NCI-H1092 treated with DMSO at 0.1 percent for 48 hours (cell line): ENCODE measurements at places on chromosomes 5 and 9.

DNA sequence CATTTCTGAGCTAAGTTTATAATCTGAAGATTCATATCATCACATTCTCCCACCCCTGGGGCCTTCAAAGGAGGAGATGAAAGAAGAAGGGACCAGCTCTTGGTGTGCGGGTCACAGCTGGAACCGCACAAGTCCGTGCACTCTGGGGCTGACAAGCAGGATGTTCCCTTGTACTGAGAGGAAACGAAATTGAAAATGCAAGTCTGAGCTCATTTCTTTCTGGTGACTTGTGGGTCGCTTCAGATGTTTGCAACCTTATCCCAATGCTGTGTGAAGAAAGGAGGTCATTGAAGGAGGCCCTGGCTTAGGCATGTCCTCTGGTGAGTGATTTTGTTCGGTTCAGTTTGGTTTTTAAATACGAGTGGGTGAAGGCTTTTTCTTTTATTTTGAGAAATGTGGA is 59.6 kb downstream of the C9orf152 start:
- no peak for DNase-seq

GRCh38 chr5:175743676-175744210 is 85.9 kb downstream of the HRH2 start:
- no peak for DNase-seq

GRCh38 chr5:6900247-6901227 is 187.3 kb downstream of the TENT4A start:
- peak; percentile 99 for DNase-seq

GRCh38 chr5:138979684-138980280 is 104.6 kb upstream of the LRRTM2 start:
- DNase-seq = no peak

- DNase-seq = no peak
Measured at GRCh38 chr9:36144309-36145232, 8.0 kb downstream of the GLIPR2 start.

- DNase-seq = no peak
Measured at GRCh38 chr5:62007457-62007856, 298.5 kb upstream of the KIF2A start.

DNA sequence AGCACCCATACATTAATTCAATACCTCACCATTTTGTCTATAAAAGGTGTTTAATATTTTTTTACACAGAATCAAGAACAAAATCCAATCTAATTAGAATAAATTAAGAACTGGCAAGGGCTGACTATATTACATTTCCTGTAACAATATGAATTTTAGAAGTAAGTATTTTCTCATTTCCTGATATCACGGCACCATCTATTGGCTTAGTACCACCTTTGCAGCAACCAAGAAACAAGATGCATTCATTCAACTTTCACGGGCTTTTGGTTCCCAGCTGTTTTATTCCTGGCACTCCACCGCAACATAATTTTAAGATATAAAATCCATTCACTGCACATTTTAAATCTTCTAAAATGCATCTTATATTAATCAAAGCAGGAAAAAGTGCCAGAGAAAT is 20.6 kb downstream of the PSMB7 start:
- DNase-seq = no peak

GRCh38 chr5:37132646-37133045 is 116.5 kb downstream of the CPLANE1 start:
- DNase-seq = no peak

DNA sequence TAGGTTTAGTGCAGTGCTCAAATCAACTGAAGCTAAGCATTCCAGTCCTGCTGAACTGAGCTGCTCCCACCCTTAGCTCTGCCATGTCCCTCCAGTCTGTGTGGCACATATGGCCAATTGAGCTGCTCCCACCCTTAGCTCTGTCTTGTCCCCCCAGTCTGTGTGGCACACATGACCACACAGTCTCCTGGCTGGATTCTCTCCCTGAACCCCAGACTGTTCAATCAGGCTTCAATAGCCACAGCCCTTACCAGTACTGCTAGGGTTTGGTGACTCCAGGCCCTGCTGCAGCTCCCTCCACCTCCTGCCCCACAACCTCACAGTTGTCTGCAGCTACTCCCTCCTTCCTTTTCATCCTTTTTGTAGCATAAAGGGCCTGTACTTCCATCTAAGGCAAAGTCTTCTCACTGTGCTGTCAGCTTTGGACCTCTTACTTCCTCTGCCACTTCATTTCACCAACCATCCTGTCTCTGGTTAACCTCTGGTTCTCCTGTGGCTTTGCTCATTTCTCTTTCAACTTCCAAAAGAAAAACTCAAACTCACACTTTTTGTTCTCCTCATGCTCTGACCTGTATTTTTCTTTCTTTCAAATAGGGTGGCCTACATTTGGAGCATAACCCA is 50.8 kb downstream of the ADAMTS12 start:
- no peak for DNase-seq

DNA sequence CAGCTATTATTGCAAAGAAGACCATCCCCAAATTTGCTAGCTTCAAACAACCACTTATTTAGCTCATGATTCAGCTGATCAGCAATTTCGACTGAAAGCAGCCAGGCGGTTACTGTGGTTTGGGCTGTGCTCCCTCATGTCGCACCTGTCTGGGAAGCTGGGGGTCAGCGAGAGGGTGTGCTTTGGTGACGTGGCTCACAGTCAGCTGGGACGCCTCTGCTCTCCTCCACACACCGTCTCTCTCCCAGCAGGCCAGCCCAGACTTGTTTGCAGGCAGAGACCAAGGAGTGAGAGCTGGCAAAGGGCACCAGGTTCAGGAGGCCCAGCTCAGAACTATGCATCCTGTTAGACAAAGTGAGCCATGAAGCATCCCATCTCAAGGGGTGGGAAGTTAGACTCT is 140.9 kb downstream of the SYK start:
- DNase-seq = no peak

- DNase-seq = no peak
Measured at GRCh38 chr9:5013374-5013773, 28.3 kb downstream of the JAK2 start.

- DNase-seq = no peak
Measured at GRCh38 chr9:129849901-129850300, 14.6 kb downstream of the USP20 start.

DNA sequence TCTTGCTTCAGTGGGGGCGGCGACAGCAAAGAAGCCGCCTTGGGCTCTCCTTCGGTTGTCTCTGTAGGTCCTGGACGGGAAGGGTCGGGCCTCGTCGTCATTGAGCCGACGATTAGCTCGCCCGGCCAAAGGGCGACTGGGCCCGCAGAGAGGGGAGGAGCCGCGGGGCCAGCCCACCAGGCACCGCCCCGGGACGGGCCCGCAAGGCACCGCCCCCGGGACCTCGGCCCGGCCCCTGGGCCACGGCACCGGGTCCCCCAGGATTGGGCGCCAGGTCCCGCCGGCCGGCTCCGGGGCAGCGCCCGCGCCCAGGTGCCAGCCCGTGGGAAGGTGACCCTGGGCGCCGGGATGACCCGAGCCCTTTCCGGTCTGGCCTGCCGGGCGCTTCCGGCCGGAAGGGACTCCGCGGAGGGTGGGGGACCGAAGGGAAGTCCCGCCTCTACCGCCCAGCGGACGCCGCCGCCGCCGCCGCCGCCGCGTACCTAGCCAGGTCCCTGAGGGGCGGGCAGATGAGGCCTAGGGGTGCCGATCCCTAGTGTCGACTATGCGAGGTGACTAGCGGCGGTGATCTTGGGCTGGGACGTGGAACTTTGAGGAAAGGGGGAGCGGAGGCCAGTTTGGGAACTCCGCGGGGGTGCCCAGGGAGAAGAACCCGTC is at the start of the genes GBA2 and RGP1:
Gene GBA2, minus strand, starts transcription at position 371 of the 657 bp plus-strand sequence. CDS start 524 bp downstream, outside the sequence.
Gene RGP1, plus strand, starts transcription at position 430 of the 657 bp plus-strand sequence. CDS start 469 bp downstream, outside the sequence.
- peak; percentile 70 for DNase-seq

- no peak for DNase-seq
Measured at GRCh38 chr5:169062690-169063089, 238.2 kb downstream of the SLIT3 start.

- no peak for DNase-seq
Measured at GRCh38 chr5:132466433-132467286, 23.9 kb downstream of the IRF1 start.

GRCh38 chr5:138938526-138938925 is 63.4 kb upstream of the LRRTM2 start:
- DNase-seq = no peak

DNA sequence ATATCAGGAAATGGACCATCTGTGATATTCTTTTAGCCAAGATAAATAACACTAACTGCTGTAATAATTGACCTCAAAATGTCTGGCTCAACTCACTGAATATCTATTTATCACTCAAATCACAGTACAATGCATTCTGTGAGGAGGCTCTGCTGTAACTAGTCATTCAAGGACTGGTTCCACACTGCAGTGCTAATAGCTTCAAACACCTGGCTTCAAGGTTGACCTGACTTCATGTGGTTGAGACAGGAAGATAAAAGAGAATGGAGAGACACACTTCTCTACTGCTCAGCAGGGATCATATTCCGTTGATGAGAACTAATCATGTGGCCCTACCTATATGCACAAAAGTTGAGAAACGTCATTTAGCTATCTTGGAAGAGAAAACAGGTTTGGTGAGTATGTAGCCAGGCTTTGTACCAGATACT is 3.4 kb upstream of the RHOBTB3 start:
- DNase-seq = no peak

DNA sequence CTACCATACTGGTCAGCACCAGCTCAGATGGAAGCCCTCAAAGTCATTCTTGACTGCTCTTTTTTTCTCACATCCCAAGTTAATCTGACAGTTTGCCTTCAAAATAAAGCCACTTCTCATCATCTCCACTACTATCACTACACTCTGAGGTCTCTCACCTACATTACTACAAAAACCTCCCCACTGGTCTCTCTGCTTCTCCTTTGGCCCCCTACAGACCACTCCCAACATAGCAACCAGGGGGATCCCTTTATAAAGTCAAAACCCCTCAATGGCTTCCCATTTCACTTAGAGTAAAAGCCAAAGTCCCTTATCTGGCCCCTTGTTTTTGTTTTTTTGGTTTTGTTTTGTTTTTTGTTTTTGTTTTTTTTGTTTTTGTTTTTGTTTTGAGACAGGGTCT is 4.6 kb downstream of the ARAP3 start:
- DNase-seq = no peak

DNA sequence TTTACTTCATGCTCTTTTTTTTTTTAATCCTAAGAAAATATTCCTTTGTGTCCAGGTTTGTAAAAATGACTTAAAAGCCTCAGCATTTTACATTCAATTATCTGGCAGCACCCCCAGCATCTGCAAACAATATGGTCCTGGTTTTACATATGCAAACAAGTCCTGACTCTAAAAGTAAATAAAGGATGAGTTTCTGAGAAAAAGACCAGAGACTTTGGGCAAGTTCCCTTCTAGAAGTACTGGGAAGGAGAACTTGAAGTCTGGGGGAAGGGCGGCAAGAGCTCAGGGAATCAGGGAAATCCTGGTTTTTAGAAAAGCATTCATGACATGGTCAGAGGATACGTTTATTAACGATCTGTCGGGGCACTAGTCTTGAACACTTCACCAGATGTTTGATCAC is 25.8 kb downstream of the COL23A1 start:
- no peak for DNase-seq

- no peak for DNase-seq
Measured at GRCh38 chr5:128695791-128696530, 157.9 kb upstream of the FBN2 start.

GRCh38 chr9:94692601-94693000 is 33.9 kb upstream of the AOPEP start:
- peak; percentile 51 for DNase-seq

GRCh38 chr9:8419596-8420275 is 620.2 kb upstream of the DMAC1 start:
- DNase-seq = no peak

GRCh38 chr9:76401580-76402354 is 7.5 kb upstream of the RFK start:
- no peak for DNase-seq

- DNase-seq = no peak
Measured at GRCh38 chr9:90047828-90048227, 443.0 kb downstream of the GADD45G start.

- DNase-seq = no peak
Measured at GRCh38 chr9:113192455-113192854, 28.6 kb downstream of the FKBP15 start.

DNA sequence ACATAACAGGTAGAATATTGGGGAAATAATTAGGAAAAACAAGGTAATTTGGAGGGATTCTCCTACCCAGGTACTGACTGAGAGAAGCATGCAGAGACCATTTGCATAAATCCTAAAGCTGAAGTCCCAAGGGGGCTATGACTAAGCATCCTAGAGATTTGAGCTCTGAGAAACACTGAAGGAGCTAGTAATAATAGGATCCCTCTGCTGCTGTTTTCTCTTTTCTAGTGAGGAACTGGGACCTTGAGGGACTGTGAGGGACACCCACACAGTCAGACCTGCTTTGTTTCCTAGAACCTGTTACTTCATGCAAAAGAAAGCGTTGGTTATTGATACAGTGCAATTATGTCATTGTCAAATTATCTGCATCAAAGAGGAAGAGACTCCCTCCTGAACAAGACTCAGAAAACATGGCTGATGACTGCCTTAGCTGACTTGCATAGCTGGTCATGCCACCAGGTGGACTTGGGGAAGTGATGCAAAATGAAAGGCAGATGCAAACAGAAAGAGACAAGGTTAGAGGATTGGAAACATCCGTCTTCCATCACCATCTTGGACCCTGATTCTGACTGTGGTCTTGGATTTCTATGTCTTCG is 335.4 kb downstream of the NTRK2 start:
- no peak for DNase-seq

DNA sequence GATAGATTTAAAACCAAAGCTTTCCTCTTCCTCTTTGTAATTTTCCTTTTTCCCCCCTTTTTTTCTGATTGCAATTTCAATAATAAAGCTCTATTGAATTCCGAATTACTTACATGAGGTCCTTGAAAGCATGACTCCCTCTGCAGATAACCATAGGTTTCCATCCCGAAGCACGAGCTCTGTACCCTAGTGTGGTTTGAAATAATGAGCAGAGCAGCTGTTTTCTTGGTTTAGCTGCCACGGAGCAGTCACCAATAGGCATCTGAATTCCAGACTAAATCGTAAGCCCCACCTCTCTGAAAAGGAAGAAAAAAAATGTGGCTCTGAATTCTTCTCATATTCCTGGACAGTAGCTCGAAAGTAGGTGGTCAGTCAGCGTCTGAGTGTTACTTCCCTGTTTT is 18.5 kb upstream of the GNE start:
- DNase-seq = no peak

- DNase-seq = no peak
Measured at GRCh38 chr9:16100537-16101091, 547.8 kb downstream of the CCDC171 start.

- DNase-seq = no peak
Measured at GRCh38 chr5:179801304-179802206, 5.1 kb downstream of the MGAT4B start.
